Effector memory CD4-positive, alpha-beta T cell (primary cell): ENCODE measurements at places on chromosomes 6 and 20.

GRCh38 chr6:169997187-169997929 is 245.9 kb downstream of the ERMARD start:
- DNase-seq, result no peak

DNA sequence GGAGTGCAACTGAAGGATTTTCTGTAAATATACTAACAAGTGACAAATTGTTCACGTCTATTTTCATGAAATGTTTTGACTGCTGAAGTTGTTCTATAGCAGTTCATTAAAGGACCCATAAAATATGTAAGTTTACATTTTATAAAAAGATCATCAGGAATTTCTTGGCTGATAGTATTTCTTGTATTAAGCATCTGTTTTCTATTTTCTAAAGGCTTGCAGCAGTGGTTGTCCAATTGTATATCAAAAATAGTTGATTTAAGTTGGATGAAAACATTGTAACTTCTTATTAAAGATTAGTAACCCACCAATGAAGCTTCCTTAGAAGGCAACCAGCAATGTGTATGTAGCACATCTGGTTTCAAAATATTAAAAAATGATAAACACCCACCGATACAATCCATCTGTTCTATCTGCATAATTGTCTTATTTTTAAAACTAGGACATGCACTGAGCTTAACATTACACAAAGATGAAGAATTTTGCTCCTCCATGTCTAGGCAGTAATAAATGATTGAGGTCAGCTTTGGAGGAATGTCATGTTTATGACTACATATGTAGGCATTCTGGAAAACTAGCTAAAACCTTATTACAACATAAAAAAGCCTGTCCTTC is 301.3 kb upstream of the TCF21 start:
- DNase-seq, result no peak

DNA sequence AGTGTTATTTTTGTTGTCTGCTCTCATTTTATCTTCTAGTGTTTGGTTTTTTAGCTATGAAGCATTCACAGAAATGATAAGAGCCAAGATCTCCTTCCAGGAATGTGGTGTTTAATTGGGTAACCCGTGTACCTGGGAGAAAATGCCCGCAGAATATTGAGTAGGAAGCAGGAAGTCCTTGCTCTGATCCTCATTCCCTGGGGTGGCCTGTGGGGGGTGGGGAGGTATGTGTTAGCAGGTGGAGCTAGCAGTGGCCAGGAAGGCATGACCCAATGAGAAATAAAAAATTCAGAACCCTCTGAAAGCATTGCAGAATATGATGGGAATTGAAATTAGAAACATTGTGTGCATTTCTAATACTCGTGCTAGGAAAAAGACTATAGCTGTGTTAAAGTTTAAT is 100.8 kb downstream of the DTD1 start:
- DNase-seq, result no peak

DNA sequence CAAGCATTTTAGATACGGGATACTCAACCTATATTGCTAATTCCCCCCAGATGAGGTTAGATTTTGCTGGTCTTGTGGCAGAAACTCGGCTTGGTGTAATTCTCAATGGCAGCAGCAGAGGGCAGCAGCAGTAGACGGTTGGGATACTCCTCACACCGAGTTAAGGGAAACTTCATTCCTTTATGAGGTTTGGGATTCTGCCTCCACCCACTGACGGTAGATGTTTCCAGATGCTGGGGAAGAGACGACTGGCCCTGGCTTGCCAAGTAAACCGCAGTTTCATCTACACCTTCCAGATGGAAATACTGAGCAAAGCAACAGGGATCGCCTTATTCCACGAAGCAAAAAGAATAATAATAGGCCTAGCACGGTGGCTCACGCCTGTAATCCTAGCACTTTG is 8.2 kb upstream of the TBC1D7 start:
- DNase-seq, result peak; percentile 23

DNA sequence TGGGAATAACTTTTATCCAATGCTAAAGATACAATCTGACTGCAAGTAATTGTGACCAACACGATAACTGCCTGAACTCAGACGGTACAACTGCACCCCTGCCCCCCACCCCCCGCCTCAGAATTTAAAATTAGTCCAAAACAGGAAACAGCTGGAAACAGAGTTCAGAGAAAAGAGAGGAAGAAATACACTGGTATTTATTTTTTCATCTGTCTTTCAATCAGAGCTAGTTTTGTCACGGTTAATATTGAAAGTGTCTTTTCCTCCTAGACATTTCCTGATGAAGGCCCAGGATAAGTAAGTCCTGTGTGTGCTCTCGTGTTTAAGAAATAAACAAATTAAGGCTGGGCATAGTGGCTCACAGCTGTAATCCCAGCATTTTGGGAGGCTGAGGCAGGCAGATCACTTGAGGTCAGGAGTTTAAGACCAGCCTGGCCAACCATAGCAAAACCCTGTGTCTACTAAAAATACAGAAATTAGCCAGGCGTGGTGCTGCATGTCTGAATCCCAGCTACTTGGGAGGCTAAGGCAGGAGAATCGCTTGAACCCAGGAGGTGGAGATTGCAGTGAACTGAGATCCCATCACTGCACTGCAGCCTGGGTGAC is 21.5 kb downstream of the ACSS1 start:
- no peak for DNase-seq

DNA sequence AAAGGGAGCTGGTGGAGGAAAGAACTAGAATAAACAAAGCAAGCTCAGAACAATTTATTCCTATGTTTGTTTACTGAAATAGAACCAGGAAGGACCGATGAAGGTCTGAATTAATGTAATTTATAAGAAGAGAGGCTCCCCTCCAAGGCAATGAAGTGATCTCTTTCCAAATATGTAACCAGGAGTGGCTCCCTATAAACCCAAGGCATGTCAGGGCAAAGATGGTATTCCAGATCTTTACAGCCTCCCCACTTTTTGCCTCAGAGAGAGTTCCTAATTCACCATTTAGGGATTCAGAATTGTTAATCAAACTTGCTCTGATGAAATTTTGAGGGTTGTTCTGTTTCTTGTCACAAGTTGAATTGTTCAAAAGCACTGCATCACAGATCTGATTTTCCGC is 88.8 kb downstream of the HDGFL1 start:
- no peak for DNase-seq

DNA sequence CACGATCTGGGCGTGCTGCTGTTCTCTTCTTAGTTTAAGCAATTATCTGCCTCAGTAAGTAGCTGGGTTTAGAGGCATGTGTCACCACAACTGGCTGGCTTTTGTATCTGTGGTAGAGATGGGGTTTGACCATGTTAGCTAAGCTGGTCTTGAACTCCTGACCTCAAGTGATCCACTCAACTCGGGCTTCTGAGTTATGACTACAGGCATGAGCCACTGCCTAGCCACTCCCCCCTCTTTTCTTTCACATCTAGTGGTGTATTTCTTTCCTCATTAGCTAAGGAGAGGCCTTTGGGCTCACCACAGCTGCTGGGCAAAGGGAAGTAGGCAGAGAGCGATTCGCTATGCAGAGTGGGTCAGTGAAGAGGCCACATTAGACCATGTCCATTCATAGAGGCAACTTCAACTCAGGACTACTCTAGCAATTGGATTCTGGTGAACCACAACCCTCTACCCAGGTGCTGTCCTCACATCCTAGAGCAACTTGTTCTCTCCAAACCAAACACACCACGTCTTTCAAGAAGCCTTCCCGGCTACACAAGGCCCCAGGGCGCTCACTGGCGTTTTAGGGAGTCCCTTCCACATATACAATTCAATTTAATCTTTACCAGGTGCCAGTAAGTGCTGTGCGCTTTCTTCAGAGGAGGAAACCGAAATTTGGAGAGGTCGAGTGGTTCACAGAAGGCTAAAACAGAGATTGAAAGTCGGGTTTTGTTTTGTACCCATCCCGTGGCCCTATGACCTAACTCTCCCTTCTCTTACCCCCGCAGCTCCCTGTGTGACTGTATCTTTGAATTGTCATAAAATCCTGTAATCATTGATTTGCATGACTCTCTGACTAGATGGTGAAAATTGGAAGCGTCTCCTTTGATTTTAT is 26.5 kb upstream of the GFOD1 start:
- no peak for DNase-seq

DNA sequence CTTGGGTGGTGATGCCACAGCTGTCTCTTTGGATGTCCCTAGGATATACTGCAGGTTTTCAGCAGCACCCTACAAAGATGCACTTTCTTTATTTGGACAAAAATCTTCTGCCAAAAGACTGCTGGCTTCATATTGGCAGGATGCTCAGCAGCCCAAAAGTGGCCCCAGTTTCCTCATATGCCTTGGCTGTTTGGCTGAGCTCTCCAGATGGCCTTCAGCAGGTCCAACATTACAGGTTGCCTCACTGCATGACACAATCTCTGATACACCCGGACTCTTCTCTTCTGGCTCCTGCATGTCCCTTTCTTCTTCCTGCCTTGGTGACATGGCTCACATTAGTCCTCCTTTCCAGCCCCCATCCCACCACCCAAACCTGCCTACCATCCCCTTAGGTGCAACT is 323.7 kb upstream of the CDH4 start:
- no peak for DNase-seq

DNA sequence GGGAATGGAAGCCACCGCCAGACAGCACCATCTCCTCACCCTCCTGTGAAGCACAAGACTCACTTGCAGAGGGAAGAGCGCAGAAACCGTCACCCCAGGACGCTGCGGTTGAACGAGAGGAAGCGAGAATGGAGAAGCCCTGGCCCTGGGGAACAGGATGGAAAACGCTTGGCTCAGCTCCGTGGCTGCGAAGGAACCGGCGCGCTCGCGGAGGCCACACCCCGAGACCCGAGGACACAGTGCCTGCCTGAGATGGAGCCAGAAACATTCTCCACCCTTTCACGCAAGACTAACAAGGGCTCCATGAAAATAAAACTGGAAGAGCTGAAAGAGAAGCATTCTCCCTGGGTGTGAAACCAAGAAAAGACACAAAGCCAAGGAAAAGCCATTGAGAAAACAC is 25.3 kb upstream of the CHRNA4 start:
- DNase-seq, result no peak

GRCh38 chr6:6512711-6513110 is 75.8 kb upstream of the LY86 start:
- DNase-seq, result no peak

DNA sequence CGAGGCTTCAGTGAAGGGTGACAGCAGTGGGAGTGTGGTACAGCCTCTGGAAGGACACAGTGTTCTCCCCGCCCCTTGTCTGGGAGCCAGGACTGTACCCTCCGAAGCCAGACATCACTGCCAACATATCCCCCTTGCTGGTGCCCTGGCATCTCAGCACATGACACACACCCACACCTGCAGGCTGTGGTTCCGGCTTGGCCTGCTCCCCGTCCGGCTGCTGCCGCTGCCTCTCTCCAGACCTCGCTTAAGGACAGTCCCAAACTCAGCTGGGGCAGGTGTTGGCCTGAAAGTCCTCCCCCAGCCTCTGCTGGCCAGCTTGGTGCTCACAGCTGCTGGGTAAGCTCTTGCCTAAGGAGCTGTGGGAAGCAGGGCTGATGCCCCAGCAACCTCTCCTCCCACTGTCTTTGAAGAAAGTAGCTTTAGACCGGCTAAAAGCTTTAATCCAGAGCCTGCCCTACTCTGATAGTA is 7.0 kb downstream of the EMILIN3 start:
- DNase-seq, result no peak

GRCh38 chr6:156781861-156782631 is 4.9 kb downstream of the ARID1B start:
- DNase-seq, result no peak

GRCh38 chr20:4014031-4014474 is 1.3 kb downstream of the RNF24 start:
- DNase-seq, result no peak

- DNase-seq, result no peak
Observed at GRCh38 chr6:167115054-167115453, 7.8 kb upstream of the CCR6 start.

GRCh38 chr6:109722011-109722410 is 30.9 kb downstream of the FIG4 start:
- no peak for DNase-seq

GRCh38 chr20:38059832-38060231 is 26.3 kb downstream of the RPRD1B start:
- DNase-seq, result no peak

DNA sequence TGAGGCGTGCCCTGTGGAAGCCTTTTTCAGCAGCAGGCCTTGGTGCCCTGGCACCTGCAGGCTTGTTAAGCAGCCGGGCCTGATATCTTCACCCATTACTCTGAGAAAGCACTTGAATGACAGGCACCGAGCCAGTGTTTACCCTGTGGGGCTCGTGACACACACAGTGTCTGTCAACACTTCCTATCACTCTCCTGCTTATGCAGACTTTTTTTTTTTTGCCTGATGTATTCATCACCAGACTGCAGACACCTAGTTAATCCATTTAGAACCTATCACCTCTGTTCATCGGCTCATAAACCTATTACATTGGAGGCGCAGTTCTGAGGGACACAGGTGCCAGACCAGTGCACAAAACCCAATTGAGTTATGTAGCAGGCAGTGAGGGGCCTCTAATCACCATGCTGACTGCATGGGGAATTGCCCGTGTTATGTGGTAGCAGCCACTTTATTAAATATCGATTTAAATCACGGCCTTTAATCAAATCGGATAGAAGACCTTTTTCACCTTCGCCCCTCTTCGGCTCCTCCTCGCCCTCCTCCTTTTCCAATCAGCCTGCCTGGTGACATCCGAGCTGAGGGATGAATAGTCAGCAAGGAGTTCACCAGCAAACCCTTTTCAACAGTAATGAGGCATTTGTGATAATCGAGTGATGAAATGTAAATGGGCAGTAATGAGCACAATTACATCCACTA is 962.9 kb upstream of the SLC35B3 start:
- DNase-seq, result no peak

- no peak for DNase-seq
Observed at GRCh38 chr20:10609276-10609675, 64.5 kb downstream of the JAG1 start.

DNA sequence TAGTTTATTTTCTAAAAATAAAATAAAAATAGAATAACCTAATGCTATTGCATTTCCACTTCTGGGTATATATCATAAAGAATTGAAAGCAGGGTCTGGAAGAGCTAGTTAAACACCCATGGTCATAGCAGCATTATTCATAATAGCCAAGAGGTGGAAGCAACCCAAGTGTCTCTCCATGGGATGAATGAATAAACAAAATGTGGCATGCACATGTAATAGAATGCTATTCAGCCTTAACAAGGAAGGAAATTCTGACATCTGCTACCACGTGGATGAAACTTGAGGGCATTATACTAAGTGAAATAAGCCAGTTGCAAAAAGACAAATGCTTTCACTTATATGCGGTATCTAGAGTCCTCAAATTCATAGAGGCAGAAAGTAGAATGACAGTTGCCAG is 130.8 kb downstream of the TIAM2 start:
- DNase-seq, result no peak

DNA sequence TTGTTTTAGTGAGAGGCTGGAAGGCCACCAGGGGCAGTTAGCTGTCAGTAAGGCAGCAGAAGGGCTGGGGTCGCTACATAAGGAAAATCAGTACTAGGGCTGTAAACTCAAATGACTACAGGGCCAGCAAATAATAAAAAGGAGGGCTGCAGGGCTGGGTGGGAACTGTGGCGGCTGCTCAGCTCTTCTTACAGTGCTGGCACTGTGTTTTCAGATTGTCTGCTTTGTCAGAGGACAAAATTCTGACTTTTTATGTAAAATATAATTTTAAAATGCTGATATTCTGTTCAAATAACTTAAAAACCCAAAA is 23.2 kb downstream of the HLA-A start:
- no peak for DNase-seq
